ENCODE measurements at places on chromosomes 2 and 18. TPM values are rescaled to one million over a fixed set of nuclear protein-coding genes. Genes with fewer than 3 reads are reported as not detected.

LMAN1 gene
- 115 TPM for polyA plus RNA-seq

GRCh38 chr2:230814616-230815015 is 50.1 kb upstream of the ITM2C start:
- no peak for DNase-seq

- DNase-seq: no peak
These were observed 91.5 kb downstream of the CCBE1 start for GRCh38 chr18:59605633-59606192.

- DNase-seq: no peak
These were observed 114.3 kb downstream of the DYM start for GRCh38 chr18:49345931-49346696.

- no peak for DNase-seq
These were observed 700.0 kb upstream of the SOX11 start for GRCh38 chr2:4992226-4992625.

CAPN13 gene
- polyA plus RNA-seq: 3.1 TPM

DNA sequence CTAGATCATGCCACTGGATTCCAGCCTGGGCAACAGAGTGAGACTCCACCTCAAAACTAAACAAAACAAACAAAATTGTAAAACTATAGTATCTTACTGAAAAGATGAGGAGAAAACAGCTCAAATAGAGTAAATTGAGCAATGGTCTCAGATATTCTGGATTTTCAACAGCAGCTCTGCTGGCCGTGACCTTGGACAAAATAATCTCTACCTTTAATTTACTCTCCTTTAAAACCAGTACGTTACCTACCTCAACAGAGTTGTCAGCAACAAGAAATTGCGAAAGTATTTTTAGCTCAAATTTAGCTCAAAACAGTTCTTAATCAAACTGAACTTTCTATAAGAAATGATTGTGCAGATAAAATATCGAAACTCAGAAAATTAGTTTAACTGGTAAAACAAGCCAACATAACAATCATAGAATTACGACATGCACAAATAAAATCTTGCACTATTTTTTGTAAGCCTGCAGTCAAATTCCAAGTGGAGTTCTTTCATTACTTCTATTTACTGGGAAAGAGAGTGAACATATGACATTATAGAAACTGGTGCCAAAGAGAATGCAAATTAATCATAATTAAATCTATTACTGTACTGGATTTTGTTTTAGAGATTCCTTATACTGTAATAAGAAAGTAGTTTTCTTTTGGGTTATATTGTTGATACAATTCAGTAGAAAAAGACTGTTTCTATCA is 40.8 kb downstream of the TRIP12 start:
- DNase-seq: no peak

DNA sequence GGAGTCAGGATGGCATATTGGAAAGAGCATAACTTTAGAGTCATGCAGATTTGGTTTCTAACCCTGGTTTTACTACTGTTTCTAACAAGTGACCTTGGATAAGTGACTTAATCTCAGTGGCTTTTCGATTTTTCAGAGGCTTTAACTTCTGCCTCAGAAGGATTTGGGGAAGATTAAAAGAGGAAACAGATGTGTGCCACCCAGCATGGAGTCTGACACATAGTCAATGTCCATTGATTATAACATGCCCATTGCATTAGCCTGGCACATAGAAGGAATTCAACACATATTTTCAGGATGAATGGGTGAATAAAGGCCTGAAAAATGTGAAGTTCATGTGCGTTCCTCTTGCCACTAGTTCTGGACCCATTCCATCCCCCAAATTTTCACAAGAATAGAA is 438.2 kb downstream of the EPHA4 start:
- DNase-seq: no peak

DNA sequence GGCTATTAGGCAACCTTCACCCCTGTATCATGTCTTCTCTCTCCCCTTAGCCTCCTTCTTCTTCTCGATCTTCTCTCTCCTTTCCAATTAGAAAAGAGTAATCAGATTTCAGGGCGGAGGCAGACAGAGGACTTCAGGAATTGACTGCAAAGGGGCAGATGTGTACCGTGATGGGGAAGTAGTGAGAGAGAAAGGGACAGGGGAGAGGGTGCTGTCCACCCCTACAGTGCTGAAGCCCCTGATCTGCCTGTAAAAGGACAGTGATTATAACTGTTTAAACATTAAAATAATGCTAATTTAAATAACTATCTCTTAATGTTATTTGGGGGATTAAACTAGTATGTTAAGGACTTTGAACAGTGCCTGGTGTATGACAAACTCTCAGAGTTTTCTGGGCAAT is 178.5 kb downstream of the ACTR3 start:
- DNase-seq: peak; percentile 20

GRCh38 chr2:174593574-174594203 is 3.9 kb downstream of the WIPF1 start:
- peak; percentile 69 for DNase-seq

- no peak for DNase-seq
These were observed 14.0 kb downstream of the TWIST2 start for GRCh38 chr2:238861766-238862315.

C18orf54 gene
- 11.5 TPM for polyA plus RNA-seq

GRCh38 chr18:48663931-48664847 is 125.4 kb downstream of the CTIF start:
- no peak for DNase-seq

Data from renal pelvis (tissue), 12 donors.